Ureter (tissue), 1 donor: ENCODE measurements at places on chromosomes 11 and 22. TPM values are rescaled to one million over a fixed set of nuclear protein-coding genes. Genes with fewer than 3 reads are reported as not detected.

DGCR2 gene
- 68.7 TPM for total RNA-seq

MAP6 gene
- total RNA-seq = 13.5 TPM

OR52N2 gene
- total RNA-seq = not detected

APOL1 gene
- total RNA-seq = 115 TPM

OR9I1 gene
- total RNA-seq = not detected

NCF4 gene
- 27.2 TPM for total RNA-seq

CERK gene
- total RNA-seq = 13.0 TPM

KLHL35 gene
- 1.5 TPM for total RNA-seq

APOA4 gene
- total RNA-seq = not detected

PARVB gene
- total RNA-seq = 24.4 TPM

TPBGL gene
- total RNA-seq = 0.26 TPM

NLRP14 gene
- 0.57 TPM for total RNA-seq

DNA sequence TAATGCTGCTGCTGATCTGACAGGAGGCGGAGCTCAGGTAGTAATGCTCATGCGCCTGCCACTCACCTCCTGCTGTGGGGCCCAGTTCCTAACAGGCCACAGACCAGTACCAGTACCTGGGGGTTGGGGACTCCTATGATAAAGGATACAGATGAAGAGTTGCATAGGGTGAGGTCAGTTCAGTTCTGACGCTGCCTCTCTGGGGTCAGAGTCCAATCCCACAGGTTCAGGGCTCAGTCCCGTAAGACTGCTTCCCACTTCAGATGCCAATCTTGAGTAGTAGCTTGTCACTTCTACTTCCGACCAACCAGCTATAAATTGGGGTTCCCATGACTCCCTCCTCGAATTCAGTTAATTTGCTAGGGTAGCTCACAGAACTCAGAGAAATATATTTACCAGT is 8.6 kb downstream of the ASRGL1 start:
- no peak for DNase-seq

DNA sequence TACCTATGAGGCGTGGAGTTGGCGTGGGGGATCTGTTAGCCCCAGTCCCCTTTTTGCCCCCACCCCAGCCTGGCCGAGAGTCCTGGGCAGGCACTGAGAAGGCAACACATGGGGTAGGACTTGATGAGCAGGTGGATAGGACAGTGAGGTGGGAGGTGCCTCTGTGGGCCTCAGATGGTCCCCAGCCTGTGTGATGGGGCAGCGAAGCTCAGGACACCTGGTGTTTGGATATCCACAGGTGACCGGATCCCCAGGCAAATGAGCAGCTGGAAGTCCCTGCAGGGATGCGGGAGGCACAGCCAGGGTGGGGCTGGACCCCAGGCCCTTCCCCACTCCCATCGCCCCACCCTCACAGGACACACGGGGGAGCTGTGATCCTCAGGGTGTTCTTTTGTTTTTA is 9.7 kb downstream of the FBLN1 start:
- DNase-seq = no peak

GRCh38 chr11:134784568-134784967 is 372.5 kb upstream of the B3GAT1 start:
- no peak for DNase-seq

DNA sequence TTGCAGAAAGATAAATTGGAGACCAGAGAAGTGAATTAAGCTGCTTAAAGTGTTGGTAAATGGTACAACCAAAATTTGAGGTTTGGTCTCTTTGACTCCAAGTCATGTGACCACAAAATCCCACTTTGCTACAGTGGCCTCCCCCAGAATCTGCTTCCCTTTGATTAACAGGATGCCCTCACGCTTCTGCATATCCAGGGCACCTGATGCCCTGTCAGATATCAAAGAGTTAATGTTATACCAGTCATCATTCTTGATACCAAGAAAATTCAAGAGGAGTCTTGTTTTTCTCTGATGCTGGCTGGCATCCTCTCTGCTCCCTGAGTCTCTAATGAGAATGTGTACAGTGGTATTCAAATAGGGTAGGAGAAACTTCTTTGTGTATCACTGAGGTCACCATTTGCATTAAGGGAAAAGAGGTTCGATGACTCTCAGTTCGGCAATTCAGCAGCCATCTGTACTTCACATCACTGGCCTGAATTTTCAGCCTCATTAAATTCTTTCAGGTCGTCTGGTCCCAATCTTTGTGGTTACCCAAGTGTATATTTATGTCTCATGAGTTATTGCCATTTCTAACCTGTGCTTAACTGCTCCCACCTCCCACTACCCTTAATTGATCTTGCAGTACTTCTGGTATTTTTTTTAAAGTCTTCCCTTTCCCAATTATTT is 73.9 kb downstream of the BDNF start:
- no peak for DNase-seq

DNA sequence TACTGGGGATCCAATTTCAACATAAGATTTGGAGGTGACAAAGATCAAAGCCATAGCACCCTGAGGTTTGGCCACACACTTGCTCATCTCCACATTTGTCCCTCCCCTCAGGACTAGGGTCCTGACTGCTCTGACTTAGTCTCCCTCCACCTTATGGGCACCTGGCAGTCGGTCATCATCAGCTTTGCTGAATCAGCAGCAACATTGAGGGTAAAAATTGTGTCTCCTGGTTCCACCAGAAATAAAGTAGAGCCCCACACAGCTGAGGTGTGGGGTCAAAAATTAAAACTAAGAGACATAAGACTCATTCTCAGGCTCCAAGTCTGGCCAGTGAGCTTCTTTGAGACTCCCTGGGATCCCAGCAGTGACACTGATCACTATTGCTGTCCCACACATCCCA is 56.2 kb downstream of the GGTLC2 start:
- DNase-seq = no peak

- no peak for DNase-seq
Observed at GRCh38 chr11:43779306-43779705, 98.8 kb downstream of the HSD17B12 start.

GRCh38 chr22:19718456-19719049 is 4.2 kb downstream of the SEPTIN5 start:
- no peak for DNase-seq

DNA sequence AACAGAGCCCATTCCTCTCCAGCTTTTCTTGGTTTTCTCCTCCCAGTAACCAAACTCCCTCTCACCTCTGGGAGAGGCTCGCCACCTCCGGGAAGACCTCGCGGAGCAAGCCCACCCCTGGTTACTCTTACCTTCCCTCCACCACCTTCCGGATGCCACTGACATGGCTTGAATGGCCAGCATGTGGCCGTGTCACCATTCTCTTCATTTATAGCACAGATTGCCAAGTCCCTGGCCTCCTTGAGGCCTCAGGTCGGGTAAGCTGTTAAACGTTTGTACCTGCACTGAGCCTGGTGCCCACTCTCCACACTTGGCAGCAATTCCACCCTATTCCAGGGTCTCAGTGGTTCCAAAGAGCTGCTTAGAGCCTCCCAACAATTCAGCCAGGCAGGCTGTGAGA is 8.0 kb upstream of the FXYD2 start:
- DNase-seq = peak; percentile 24

- peak; percentile 36 for DNase-seq
Observed at GRCh38 chr11:120186456-120186773, 24.4 kb upstream of the OAF start.

GRCh38 chr11:111532365-111532709 is 8.2 kb upstream of the LAYN start:
- DNase-seq = no peak

GRCh38 chr11:84740050-84740449 is 887.1 kb downstream of the DLG2 start:
- DNase-seq = no peak

GRCh38 chr11:36564376-36565030 is 3.3 kb upstream of the RAG1 start:
- DNase-seq = peak; percentile 51

GRCh38 chr11:121231576-121232278 is 60.8 kb upstream of the SC5D start:
- no peak for DNase-seq

DNA sequence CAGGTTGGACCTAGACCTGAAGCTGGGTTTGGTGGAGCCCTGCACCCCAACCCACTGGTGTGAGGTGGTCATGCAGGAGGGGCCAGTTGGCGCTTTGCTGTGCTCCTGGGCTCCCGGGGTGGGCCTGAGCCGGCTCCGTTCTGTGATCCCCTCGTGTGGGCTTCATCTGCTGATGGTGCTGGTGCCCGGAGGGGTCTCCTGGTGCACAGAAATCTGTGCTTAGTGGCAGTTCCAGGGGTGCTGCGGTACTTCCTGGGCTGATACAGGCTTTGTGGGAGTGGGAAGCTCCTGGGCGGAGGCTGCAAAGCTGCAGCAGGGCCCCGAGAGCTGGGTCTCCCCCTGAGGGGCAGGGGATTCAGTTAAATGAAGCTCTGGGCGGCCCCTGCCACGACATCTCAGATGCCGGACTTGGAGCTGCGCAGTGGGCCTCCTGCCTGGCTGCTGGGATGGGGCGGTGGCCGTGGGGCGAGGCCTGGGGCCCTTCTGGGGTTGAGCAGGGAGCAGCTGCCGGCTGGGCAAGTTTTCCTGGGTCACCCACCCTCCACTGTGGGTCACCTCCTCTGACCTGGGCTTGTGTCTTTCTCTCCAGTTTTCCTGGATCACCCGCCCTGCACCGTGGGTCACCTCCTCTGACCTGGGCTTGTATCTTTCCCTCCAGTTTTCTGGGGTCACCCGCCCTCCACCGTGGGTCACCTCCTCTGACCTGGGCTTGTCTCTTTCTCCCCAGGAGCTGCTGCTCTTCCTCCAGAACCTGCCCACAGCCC is 410.5 kb downstream of the TBC1D22A start:
- DNase-seq = no peak

GRCh38 chr11:62917906-62918502 is 3.2 kb downstream of the CHRM1 start:
- DNase-seq = no peak

GRCh38 chr22:42648017-42648367 is 1.2 kb downstream of the CYB5R3 start:
- DNase-seq = no peak

DNA sequence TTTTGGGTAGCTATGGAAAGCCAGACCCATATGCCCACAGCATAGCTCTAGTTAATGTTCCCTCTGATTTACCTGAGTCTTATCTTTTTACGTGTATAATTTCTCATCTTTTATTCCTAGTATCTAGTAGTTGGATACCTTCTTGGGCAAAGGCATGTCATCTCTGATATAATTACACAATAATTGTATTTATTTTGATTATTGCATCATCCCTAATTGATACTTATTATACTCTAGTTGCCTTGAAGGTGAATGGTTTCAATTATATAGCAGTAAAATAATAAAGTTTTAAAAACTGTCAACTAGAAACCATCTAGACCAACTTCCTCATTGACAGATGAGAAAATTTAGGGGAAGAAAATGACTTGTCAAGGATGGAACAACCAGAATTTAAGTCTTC is 347.3 kb downstream of the SOX6 start:
- DNase-seq = no peak

GRCh38 chr11:22207162-22207561 is 14.3 kb downstream of the ANO5 start:
- DNase-seq = no peak

GRCh38 chr11:23563591-23563990 is 703.3 kb upstream of the CCDC179 start:
- DNase-seq = no peak

- no peak for DNase-seq
Observed at GRCh38 chr11:104301776-104302175, 137.8 kb upstream of the PDGFD start.

- DNase-seq = peak; percentile 40
Observed at GRCh38 chr11:2296913-2297622, 4.7 kb downstream of the C11orf21 start.

DNA sequence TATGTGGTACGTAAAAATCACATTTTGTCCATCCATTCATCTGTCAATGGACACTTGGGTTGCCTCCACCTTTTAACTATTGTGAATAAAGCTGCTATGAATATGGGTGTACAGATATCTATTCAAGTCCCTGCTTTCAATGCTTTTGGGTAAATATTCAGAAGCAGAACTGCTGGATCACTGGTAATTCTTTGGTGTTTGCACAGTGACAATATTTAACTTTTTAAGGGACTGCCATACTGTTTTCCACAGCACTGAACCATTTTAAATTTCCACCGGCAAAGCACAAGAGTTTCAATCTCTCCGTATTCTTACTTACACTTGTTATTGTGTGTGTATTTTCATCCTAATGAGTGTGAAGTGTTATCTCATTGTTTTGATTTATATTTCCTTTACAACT is 79.4 kb downstream of the RBFOX2 start:
- no peak for DNase-seq

GRCh38 chr11:127182586-127183203 is 182.1 kb upstream of the KIRREL3 start:
- no peak for DNase-seq

DNA sequence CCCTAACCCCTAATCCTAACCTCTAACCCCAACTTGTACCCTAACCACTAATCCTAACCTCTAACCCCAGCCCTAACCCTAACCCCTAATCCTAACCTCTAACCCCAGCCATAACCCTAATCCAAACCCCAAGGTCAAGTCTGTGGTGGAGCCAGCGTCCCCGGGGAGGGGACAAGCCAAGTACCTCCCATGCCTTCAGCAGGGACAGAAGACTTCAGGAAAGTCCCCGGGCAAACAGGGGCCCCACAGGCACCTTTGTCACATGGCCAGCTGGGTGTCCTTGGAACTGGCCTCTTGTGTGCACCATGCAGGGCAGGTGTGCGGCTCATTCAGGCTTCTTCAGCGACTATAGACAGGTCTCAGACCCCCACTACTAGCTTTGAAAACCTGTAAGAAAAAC is 555.8 kb downstream of the BRD1 start:
- no peak for DNase-seq

DNA sequence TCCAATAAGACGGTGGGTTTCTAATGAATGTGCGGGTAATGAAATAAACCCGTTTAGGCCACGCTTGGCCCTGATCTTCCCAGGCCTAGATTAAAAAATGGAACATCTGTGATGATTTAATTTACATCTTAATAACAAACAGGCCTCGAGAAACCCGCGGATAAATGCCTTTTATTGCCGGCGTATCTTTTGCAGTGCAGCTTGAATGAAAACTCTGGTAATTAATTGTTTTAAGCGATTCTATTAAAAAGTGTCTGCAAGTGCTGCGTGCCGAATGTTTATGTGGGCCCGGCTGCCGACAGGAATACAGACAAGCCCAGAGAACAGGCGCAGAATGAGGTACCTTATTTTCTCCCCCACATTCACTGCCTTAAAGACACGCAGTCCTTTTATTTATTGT is 420.7 kb downstream of the MN1 start:
- no peak for DNase-seq

DNA sequence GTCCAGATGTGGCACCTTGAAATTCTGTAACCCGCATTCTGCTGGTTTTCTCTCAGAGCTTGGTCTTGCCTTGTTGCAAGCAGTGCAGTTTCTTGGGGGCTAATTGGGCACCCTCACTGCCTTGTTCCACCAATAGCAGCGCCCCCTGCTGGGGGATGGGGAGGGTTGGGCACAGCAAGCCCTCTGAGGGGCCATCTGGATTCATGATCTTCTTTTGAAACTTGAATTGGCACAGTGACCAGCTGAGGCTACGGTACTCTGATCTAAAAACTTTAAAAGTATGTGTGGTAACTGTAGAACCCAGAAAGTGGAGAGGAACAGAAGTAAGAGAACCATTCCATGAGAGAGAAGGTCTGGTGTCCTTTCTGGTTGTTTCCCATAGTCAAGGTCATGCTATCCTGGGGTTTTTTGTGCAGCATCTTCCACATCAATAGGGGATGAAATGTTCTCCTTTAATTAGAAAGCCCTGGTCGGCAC is 64.2 kb downstream of the MED15 start:
- DNase-seq = no peak
